ENCODE measurements at places on chromosomes 2 and 18.

GRCh38 chr2:128309280-128310093, 9.2 kb downstream of the HS6ST1 start:
- peak; percentile 50 for DNase-seq

GRCh38 chr2:204880928-204881327, 335.7 kb downstream of the PARD3B start:
- DNase-seq: no peak

DNA sequence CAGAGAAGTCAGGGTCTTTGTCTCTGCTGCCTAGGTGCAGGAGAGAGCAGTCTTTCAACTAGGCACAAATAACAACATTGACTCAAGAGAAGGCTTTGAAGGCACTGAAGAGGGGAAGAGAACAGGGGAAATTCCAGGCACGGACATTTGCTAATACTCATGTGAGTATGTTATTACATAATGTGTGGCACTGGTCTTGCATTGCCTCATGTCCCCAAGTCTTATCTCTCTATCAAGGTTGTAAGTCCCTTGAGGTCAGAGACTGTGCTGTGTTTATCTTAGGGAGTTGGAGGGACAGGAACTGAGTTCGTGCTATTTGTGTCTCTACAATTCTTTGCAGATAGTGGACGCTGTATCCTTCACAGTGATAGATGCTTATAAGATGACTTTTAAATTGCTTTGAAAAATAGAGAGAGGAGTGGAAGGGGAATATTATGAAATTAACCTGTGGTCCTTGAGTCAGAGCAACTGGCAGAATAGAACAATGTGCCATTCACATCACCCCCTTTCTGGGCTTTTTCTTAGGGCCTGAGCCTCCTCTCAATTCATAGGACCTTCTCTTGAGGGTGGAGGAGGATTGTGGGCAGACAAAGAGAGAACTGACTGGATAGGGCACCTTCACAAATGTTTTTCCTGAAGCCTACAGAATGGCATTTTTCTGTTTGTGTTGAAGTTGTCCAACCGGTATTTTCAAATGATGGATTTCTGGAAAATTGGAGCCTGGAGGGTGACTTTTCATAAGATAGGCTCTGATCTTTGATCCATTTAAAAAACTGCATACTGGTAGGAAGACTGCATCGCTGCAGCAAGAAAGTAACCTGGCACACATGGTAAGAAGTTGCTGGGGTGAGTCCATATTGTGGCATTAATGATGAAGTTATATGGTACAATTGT, 96.6 kb upstream of the CXCR4 start:
- DNase-seq: no peak

DNA sequence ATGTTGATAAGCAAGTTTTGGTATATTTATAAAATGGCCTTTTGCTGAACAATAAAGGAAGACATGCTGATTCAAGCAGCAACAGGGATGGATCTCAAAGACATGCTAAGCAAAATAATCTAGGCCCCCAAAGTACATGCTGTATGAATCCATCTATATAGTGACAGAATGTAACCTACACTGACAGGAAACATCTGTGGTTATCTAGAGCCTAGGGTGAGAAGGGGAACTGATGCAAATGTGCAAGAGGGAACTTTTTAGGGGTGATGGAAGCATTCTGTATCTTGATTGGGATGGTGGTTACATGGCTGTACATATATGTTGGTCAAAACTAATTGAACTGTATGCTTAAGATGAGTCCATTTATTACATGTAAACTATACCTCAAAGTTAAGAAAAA, 24.2 kb downstream of the CNRIP1 start:
- DNase-seq: no peak

DNA sequence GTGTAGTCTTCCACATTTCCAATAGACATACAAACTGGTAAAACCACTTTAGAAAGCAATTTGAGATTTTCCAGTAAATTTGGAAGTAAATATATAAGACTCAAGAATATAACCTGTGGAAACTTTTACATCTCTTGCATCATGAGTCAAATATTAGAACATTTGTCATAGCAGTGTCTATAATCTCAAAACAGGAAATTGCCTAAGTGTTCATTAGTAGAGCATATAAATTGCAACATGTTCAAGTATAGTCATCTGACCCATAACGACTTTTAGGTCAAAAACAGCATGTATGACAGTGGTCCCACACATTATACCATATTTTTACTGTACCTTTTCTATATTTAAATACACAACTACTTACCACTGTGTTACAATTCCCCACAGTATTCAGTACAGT, 555.9 kb upstream of the VRK2 start:
- no peak for DNase-seq

DNA sequence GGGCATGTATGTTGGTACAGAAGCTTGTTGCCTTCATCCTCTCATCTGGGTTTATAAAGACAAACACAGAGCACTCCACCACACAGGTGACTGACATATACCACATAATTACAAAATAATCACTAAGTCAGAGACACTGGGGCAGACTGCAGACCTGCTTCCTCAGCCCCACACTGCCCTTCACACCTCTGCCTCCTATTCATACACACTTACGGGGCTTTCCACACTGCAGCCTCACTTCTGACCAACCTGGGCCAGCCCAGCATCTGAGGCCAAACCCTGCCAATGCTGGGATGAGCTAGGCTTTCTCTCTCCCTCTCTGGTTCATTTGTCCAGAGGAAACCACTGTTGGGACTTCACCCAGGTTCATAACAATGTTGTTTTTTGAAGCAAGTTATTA, 4.5 kb downstream of the EMX1 start:
- no peak for DNase-seq

DNA sequence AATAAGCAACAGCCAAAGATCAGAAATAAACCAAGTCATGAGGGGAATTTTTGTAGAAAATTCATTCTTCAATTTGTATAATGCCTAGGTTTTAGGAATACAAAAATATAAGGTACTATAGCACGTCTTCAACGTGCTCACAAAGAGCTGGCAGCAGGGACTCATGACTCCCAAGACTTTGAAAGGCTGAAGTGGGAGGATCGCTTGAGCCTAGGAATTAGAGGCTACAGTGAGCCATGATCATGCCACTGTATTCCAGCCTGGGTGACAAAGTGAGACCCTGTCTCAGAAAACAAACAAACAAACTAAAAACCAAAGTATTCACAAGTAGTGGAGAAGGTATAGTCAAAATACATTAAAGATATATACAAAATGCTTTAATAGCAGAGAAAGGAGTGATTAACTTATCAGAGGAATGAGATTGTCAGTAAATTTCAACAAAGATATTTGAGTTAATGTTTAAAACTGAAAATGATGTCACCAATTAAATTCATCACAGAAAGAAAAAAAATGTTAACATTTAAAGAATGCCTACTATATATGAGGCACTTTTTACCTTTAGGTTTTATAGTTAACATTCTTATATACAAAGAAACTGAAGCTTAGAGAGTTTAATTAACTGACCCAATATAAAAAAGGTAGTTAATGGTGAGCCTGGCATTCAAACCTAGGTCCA, 3.2 kb downstream of the WDR33 start:
- no peak for DNase-seq

GRCh38 chr18:61972389-61973264, 79.8 kb upstream of the RNF152 start:
- DNase-seq: no peak

DNA sequence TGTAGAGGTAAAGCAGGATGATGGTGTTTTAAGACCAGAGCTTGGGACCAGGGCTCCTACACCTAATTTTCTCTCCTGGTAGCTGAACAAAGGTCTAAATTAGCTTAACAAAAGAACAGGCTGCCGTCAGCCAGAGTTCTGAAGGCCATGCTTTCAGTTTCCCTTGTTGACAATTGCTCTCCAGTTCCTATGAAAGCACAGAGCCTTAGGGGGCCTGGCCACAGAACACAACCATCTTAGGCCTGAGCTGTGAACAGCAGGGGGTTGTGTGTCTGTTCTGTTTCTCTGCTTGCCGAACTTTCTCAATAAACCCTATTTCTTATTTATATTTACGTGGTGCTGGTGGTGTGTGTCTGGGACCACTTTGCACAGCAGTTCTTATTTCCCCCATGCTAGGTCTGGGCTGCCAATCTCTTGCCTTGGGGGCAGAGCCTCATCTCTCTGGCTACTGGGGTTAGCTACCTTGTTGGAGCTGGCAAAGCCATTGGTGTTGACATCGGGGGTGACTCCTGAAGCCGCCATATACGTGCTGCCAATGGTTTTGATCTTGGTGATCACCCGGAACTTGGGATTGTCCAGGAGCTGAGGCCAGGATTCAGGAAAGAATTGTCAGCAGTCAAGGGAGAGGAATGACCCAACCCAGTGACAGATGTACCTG, 29.0 kb downstream of the CENPO start:
- DNase-seq: no peak

DNA sequence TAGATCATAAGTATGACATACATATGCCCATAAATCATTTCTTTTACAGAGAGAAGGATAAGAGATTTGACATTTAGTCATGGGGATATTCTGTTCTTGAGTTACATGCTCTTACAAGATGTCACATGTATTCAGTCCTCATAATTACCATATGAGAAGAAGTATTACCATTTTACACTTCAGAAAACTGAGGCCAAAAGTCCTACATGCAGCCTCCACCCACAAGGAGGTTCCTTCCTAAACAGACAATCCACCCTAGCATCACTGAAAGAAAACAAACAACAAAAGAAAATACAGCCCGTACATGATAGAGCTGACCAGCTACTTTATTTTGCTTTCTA, 335.1 kb downstream of the SETBP1 start:
- DNase-seq: no peak

DNA sequence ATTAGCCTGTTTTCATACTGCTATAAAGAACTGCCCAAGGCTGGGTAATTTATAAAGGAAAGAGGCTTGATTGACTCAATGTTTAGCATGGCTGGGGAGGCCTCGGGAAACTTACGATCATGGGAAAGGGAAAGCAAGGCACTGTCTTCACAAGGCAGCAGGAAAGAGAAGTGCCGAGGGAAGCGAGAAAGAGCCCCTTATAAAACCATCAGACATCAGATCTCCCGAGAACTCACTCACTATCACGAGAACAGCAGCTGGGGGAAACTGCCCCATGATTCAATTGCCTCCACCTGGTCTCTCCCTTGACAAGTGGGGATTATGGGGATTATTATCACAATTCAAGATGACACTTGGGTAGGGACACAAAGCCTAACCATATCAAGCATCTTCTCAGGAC, 23.3 kb downstream of the RHOB start:
- no peak for DNase-seq

GRCh38 chr2:219042750-219043149, 1.4 kb upstream of the CFAP65 start:
- DNase-seq: no peak

GRCh38 chr2:180980943-180981911, 822 bp downstream of the UBE2E3 start:
- no peak for DNase-seq

GRCh38 chr2:137185378-137186078, 420.2 kb downstream of the THSD7B start:
- DNase-seq: no peak

- no peak for DNase-seq
Observed at GRCh38 chr2:60554074-60554645, 706 bp upstream of the BCL11A start.

DNA sequence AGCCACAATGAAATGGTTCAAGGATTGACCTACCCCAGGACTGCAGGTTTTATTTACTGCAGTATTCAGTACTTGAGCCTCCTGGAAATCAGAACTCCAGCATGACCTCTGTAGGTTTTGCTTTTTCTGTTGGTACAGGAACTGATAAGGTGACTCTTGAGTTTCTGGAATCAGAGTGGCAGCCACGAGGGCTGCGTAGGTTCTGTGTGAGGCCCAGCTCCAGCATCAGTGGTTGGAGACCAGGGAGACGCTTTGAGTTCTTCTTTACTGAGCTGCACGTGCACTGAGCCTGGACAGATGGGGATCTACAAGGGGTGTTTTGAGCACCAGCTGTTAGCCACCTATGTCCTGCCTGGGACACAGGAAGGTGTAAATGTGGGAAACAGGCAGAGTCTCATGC, 222.7 kb upstream of the EPAS1 start:
- DNase-seq: no peak

DNA sequence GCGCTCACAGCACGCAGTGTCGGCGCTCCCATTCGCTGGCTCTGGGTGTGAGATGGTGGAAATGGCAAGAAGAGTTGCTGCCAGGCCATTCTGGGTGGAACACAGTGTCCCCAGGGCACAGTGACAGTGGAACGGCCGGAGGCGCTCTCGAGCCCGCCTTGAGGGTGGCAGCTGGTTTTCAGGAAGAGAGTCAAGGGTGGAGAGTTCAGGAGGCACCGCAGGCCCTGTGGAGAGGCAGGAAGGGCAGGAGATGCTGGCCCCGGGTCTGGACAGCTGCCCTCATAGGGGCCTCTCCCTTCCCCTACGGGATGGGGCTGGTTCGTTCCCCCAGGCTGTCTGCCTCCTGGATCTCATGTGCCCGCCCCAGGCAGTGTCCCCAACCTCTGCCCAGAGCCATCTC, 12.5 kb downstream of the GPC1 start:
- DNase-seq: no peak

GRCh38 chr2:152132306-152132705, 33.5 kb upstream of the CACNB4 start:
- DNase-seq: no peak

DNA sequence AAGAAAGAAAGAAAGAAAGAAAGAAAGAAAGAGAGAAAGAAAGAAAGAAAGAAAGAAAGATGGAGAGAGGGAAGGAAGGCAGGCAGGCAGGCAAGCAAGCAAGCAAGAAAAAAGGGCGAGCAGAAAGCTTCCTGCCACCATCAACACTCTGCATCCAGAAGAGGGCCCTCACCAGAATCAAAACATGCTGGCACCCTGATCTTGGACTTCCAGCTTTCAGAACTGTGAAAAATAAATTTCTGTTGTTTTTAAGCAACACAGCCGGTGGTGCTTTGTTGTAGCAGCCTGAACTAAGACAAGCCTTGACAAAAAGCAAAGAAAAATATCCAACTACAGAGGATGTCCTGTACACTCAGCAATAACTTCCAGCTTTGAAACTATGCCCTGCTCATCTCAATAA, 401.7 kb downstream of the LRATD1 start:
- DNase-seq: no peak

DNA sequence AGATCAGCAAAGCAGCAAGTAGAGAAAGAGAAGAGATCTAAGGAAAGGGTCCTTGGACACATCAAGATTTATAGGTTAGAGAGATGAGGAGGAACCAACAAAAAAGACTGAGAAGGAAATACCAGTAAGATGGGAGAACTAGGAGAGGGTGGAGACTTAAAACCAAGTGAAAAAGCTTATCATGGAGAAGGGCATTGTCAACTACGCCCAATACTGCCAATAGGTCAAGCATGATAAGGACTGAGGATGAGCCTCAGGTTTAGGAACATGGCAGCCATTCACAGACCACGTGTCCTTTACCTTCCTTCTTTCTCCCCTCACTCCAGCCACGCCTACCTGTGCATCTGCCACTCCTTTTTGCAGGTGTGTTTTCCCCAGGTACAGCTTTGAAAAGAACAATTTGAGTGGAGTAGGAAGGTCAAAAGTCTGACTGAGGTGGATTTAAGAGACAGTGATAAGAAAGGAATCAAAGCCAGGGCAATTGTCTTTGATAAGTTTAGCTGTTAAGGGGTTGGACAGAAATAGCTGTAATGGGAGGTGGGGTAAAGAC, 238.7 kb downstream of the STK39 start:
- no peak for DNase-seq

DNA sequence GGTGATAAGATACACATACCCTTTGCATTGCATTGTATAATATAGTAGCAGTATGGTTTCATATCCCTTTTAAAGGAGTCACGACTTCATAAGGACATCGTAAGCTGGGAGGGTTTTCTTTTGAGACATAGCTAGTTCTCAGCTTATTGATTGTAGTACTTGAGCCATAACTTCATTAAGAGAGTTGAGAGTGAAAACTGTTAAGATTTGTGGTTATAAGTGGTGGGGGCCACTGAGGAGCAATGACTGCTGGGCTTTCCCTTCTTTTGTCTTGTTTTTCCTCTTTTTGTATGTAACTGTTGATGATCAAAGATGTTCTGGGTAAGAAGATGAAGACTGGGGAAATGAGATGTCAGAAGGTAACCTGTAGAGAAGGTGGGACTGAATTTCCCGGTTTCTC, 11.0 kb downstream of the EIF5B start:
- no peak for DNase-seq
